ENCODE measurements at places on chromosomes 3 and 15. TPM values are rescaled to one million over a fixed set of nuclear protein-coding genes. Genes with fewer than 3 reads are reported as not detected.

AHSG gene
- polyA plus RNA-seq = not detected

LTF gene
- polyA plus RNA-seq = not detected

CKMT1B gene
- not detected for polyA plus RNA-seq

SNX22 gene
- 0.40 TPM for polyA plus RNA-seq

TRAT1 gene
- polyA plus RNA-seq = 4.0 TPM

ITIH1 gene
- not detected for polyA plus RNA-seq

ARNT2 gene
- polyA plus RNA-seq = not detected

ADCY5 gene
- not detected for polyA plus RNA-seq

FGF7 gene
- not detected for polyA plus RNA-seq

HRG gene
- not detected for polyA plus RNA-seq

CKMT1A gene
- not detected for polyA plus RNA-seq
